ENCODE measurements at places on chromosomes 6 and 20. TPM values are rescaled to one million over a fixed set of nuclear protein-coding genes. Genes with fewer than 3 reads are reported as not detected.

SPATS1 gene
- not detected for polyA plus RNA-seq

MAN1A1 gene
- 29.1 TPM for polyA plus RNA-seq

RAET1L gene
- polyA plus RNA-seq = not detected

ZNF341 gene
- 2.8 TPM for polyA plus RNA-seq

TBX18 gene
- polyA plus RNA-seq = 15.3 TPM

DLK2 gene
- 2.8 TPM for polyA plus RNA-seq

KCNK17 gene
- polyA plus RNA-seq = 0.16 TPM

TFB1M gene
- polyA plus RNA-seq = 10.9 TPM

LRRC73 gene
- 0.22 TPM for polyA plus RNA-seq

STAU1 gene
- polyA plus RNA-seq = 55.7 TPM

CALHM6 gene
- polyA plus RNA-seq = 2.7 TPM

SNTA1 gene
- polyA plus RNA-seq = 34.4 TPM

SOD2 gene
- 107 TPM for polyA plus RNA-seq

EGFL8 gene
- polyA plus RNA-seq = 26.9 TPM

DNAH8 gene
- 1.5 TPM for polyA plus RNA-seq

CABLES2 gene
- polyA plus RNA-seq = 4.0 TPM

OPRM1 gene
- not detected for polyA plus RNA-seq

MAP3K7 gene
- polyA plus RNA-seq = 38.4 TPM

BNIP5 gene
- 0.24 TPM for polyA plus RNA-seq

LINC00237 gene
- 0.60 TPM for polyA plus RNA-seq

RCAN2 gene
- 5.7 TPM for polyA plus RNA-seq

ATP6V1G2 gene
- polyA plus RNA-seq = 3.4 TPM

PLEKHG1 gene
- polyA plus RNA-seq = 14.8 TPM

CTAGE9 gene
- not detected for polyA plus RNA-seq

ATP9A gene
- 52.2 TPM for polyA plus RNA-seq

C20orf202 gene
- polyA plus RNA-seq = 0.27 TPM

PI3 gene
- polyA plus RNA-seq = not detected

STMND1 gene
- 0.21 TPM for polyA plus RNA-seq

CCDC167 gene
- polyA plus RNA-seq = 24.5 TPM

TSBP1 gene
- polyA plus RNA-seq = not detected

SEMG2 gene
- polyA plus RNA-seq = not detected

LY6G5B gene
- 15.9 TPM for polyA plus RNA-seq

MROH8 gene
- polyA plus RNA-seq = 5.4 TPM

C6orf120 gene
- 33.0 TPM for polyA plus RNA-seq

TSPO2 gene
- 0.67 TPM for polyA plus RNA-seq

C20orf141 gene
- polyA plus RNA-seq = not detected

DEFB114 gene
- not detected for polyA plus RNA-seq

SCRT2 gene
- polyA plus RNA-seq = 0.04 TPM

DPPA5 gene
- polyA plus RNA-seq = not detected

COQ3 gene
- 9.3 TPM for polyA plus RNA-seq

WFDC9 gene
- not detected for polyA plus RNA-seq

MLN gene
- not detected for polyA plus RNA-seq

NKAPL gene
- polyA plus RNA-seq = 1.3 TPM

ZNF337 gene
- 29.3 TPM for polyA plus RNA-seq

SPO11 gene
- not detected for polyA plus RNA-seq

FOXS1 gene
- 3.9 TPM for polyA plus RNA-seq

PARD6B gene
- polyA plus RNA-seq = 0.50 TPM

CENPW gene
- 15.8 TPM for polyA plus RNA-seq

IRF4 gene
- 0.96 TPM for polyA plus RNA-seq

SYNDIG1 gene
- polyA plus RNA-seq = 4.2 TPM

IPCEF1 gene
- polyA plus RNA-seq = 1.1 TPM

FAM83D gene
- 5.9 TPM for polyA plus RNA-seq

DUSP15 gene
- polyA plus RNA-seq = 3.1 TPM

HDGFL1 gene
- not detected for polyA plus RNA-seq
